ENCODE measurements at places on chromosomes 3 and 15.

DNA sequence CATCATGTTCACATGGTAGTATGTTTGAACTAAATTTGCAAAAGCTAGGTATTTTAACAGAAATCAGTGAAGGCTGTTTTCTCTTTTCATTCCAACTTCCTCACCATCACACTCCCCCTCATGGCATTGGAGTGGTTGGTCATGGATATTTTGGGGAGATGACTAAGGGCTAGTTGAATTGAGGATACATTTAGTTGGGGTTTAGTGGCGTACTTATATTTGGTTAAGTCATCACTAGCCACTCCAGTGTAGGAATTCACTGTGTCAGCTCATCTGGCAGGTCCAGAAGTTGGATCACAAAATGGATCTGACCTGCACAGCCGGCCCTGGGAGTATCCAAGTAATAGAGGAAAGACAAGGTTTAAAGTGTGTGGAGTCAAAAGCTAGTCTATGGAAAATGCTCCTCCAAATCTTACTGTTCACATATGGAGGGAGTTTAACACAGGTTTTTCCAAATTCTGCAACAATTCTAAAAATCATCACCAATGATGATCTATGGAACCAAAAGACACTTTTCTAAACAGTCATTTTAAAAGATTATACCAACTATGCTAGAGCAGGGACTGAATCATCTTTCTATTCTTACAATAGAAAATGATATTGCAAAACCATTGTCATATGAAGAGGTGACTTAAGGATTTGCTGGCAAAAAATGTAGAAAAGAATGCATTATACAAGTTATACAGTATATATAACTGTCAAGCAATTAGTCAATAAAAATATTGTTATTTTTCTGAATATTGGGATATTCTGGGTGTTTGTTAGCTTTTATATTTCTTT lies 247.8 kb upstream of the PEX5L start:
- DNase-seq, result no peak

DNA sequence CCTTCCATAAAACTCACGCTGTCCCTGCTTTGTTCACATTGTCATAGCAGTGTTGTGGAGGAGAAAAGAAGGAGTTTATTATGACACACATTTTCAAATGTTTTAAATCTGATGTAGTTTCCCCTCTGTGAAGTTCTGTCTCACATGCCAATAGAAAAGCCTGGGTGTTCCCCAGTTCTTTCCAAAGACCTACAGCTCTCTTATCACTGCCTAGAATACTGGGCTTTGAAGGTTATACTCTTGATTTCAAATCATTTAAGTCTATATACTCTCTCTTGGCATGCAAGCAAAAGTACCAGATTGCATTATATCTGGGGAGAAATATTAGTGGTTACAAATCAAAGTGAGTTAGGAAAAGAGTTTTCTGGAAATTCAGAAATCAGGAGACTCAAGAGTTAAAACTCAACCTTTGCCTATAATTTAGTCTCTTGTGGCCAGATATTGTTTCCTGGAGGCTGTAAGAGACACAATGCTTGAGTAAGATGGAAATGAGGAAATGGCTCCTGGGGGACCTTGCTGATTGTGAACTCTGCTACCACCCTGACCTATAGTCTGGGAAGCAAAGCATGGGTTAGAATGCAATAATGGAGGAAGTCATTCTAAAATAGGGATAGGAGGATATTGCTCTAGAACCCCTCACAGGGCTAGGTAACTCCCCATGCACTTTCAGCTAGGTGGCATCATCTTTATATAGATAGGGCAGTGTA lies 182.8 kb downstream of the KCNAB1 start:
- DNase-seq, result no peak

DNA sequence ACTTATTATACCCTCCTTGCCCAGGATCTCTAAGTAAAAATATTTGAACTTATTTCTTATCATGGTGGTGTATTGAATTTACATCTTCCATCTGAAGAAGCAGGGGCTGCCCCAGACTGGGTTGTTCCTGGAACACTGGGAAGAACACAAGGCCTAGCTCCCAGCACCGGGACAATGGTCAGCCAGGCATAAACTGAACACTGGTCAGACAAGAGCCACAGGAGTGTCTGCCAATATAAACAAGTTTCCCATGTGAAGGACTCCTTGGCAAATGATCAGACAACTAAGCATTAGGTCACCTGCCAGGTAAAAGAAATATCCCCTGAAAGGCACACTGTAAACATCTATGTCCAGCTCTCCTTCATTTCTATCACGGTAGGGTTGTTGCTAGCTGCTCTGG lies 172.4 kb downstream of the ATP8B4 start:
- no peak for DNase-seq

DNA sequence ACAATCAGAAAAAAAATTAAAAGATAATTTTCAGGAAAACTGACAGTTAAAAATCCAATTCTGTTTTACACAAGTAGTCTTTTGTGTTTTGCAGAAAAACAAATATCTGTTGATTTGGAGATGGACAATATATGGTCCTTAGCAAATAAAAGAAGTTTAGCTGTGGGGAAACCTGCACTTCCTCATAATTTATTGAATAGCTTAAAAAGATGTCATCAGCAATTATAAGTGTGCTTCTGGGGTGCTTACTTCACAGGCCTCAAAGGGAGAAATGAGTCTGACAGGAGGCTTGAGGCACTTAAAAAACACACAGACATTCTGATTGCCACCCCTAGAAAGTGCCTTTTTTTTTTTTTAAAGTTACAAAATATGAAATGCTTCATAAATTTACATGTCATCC lies 31.6 kb upstream of the CERS3 start:
- DNase-seq, result no peak

- DNase-seq, result no peak
Measured at GRCh38 chr3:42095540-42095939, 4.4 kb downstream of the TRAK1 start.

- DNase-seq, result no peak
Measured at GRCh38 chr3:9673082-9673481, 23.8 kb downstream of the MTMR14 start.

- DNase-seq, result no peak
Measured at GRCh38 chr3:173513123-173513522, 115.6 kb downstream of the NLGN1 start.

GRCh38 chr3:42161050-42161935 lies 70.1 kb downstream of the TRAK1 start:
- DNase-seq, result no peak

Measured in activated effector memory CD4-positive, alpha-beta T cell treated with Interleukin-2 at 50 U/mL for 16 hours (primary cell).